Brain (organoid and tissue), 16 donors: ENCODE measurements at places on chromosomes 13 and 19.

GRCh38 chr13:72290962-72291681 is 424.1 kb upstream of the DACH1 start:
- no peak for DNase-seq

DNA sequence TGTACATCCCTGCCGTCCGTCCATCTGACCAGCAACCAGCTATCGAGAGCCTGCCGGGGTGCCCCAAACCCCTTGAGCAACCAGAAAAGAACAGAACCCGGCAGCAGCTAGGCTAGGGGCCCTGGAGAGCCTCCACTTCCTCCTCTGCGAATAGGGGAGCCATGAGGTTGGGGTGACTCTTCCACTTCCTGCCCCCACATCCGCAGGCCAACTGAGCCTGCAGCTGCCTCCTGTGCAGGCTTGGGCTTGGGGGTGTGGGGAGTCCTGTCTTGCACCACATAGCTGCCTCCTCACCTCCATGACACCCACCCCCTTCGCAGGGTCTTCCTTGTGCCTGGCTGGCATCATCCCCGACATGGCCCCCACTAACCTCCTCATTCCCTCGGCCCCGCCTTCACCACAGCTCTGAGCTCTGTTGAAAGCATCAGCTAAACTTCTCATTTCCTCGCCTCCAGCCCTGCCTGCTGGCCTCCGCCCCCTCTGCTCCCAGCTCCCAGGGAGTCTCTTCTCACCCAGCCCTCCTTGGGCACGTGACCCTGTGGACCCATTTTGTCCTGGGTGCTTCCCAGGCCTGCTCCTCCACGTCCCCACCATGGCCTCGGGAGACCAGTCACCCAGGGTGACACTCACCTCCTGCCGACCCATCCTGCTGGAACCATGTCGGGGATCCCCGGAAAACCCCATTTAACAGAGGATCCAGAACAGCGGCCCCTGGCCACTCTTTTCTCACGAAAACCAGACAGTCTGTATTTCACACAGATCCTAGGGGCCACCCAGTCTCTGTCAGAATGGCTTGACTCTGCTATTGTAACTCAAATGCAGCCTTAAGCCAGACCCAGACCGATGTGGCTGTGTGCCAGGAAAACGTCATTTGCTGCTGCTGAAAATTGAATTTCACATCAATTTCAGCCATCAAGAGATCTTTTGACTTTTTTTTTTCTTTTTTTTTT is 50.4 kb downstream of the MYO9B start:
- DNase-seq = peak; percentile 72

GRCh38 chr13:43139211-43139610 is 115.8 kb downstream of the DNAJC15 start:
- DNase-seq = no peak

- no peak for DNase-seq
Observed at GRCh38 chr19:35777961-35778360, 2.6 kb downstream of the ARHGAP33 start.

DNA sequence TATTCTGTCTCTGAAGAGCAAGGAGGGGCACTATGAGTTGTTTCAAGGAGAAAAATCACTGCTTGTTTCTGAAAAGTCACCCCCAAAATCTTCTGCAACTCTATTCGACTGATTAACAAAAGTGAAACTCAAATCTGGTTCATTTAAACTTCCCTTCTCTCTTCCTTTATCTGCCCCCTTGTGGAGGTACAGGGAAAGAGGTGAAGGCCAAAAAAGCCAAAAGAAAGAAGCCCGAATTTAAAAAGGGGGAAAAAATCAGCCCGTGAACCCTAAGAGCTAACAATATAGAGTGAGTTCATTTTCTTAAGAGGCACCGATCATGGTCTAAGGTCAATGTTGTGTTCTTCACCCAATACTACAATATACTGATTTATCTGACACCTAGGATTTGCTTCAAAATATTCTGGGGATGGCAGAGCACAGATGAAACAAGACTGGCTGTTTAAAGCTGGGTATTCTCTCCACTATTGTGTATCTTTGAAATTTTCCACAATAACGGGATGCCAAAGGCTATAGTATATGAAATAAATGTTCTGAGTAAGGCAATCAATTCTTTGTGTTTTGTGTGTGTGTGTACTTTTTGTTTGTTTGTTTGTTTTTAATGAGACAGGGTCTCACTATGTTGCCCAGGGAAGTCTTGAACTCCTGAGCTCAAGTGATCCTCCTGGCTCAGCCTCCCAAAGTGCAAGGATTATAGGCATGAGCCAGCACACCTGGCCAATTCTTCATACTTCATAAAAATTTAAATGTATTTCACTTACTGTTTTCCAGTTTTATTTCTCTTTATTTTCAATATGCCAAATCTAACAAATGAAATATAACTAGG is 55.0 kb upstream of the EEF1AKMT1 start:
- DNase-seq = peak; percentile 67

GRCh38 chr19:41734585-41734984 is 20.7 kb upstream of the CEACAM6 start:
- DNase-seq = no peak

GRCh38 chr13:40420160-40420740 is 246.2 kb downstream of the FOXO1 start:
- no peak for DNase-seq

GRCh38 chr19:42246922-42247639 is 4.7 kb upstream of the GSK3A start:
- no peak for DNase-seq

- no peak for DNase-seq
Observed at GRCh38 chr13:109668433-109669233, 117.8 kb downstream of the IRS2 start.

GRCh38 chr19:19105365-19106055 is 32.8 kb downstream of the TMEM161A start:
- DNase-seq = peak; percentile 77

DNA sequence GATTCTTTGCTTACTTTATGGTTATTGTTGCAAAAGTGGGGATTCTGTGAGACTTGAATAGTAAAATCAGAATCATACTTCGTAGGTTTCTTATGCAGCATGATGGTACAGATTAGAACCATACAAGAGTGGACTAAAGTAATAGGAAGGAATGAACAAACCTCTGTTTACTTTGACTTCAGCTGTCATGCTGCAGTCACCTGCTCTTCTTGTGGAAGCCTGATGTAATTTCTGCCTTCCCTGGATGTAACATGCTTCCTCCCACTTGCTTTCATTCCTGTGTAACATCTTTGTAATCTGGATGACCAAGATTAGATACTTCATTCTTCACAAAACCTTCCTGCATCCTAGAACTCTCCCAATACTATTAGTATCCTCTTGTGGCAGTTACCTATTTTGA is 235.0 kb downstream of the PCCA start:
- no peak for DNase-seq

DNA sequence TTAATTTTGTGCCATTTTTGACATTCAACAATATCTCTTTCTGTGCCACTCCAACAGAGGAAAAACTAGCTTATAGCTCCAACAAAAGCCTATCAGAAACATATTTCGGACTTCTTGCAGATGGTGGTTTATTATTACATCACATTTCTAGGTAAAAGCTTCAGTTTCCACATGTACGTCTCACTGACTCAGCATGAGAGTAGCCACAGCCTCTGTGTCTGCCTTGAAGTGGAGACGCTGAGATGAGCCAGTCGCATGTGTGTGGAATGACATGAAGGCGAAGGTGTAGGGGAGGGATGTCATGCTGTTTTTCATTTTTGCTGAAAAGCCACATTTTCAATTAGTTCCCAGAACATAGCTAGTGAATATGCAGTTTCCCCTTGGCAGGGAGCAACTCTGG is 598.6 kb downstream of the EFNB2 start:
- peak; percentile 71 for DNase-seq

GRCh38 chr13:40024967-40025714 is 369.7 kb downstream of the COG6 start:
- no peak for DNase-seq

GRCh38 chr19:5122121-5122400 is 153.1 kb downstream of the KDM4B start:
- no peak for DNase-seq

GRCh38 chr13:79450110-79450509 is 30.8 kb upstream of the NDFIP2 start:
- DNase-seq = no peak

DNA sequence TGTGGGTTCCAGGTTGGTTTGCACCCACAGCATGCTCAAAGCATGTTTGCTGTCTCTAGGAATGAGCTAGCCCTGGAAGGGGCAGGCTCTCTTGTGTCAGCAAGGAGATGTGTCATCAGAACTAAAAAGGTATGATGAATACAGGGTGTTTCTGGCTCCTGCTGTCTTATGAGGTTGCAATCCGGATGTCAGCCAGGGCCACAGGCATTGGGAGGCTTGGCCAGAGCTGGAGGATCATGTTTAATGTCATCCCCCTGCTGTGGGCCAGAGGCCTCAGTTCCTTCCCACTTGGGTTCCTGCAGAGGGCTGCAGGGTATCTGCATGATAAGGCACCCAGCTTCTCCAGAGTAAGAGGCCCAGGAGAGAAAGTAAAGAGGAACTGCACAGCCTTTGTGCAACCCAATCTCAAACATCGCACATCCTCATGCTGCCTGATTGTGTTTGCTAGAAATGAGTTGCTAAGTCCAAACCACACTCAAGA is 193.6 kb downstream of the COL4A1 start:
- no peak for DNase-seq

GRCh38 chr13:46004491-46004890 is 48.1 kb downstream of the ZC3H13 start:
- no peak for DNase-seq

DNA sequence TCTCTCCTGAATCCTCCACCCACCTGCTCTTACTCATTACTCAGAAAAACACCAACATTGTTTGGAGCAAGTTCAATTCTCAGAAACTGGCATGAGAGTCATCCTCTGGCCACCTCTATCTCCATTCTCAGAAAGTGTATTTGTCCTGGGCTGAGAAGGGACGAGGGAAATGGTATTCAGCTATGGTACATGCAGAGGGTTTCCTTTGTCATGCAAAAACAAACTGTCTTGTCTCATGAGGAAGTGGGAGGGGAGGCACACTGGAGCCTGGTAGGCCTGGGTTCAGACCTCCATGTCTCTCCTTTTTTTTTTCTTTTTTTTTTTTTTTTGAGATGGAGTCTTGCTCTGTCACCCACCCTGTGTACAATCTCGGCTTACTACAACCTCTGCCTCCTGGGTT is 31.9 kb upstream of the LILRA2 start:
- DNase-seq = no peak

GRCh38 chr13:44146138-44146537 is 227.5 kb upstream of the SERP2 start:
- DNase-seq = no peak

- no peak for DNase-seq
Observed at GRCh38 chr19:53642381-53643099, 10.7 kb downstream of the DPRX start.

DNA sequence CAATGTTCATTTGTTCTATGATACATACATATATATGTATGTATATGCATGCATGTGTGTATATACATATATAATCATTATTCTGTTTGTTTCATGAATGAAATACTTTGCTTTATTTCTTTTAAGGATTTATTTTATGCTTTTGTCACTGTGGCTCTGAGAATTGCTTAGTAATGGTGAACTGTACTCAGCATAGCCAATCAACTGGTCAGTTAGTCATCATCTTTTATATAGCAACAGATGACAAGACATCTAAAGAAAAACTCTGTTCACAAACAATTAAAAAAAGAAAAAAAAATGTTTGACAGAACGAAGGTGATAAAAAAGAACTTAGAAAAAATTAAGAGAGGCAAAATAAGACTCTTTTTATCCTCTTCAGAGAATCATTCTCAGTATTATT is 1440.3 kb downstream of the PCDH9 start:
- DNase-seq = no peak

- DNase-seq = no peak
Observed at GRCh38 chr19:3162418-3163229, 15.9 kb upstream of the S1PR4 start.

GRCh38 chr13:42752731-42753130 is 28.7 kb upstream of the FAM216B start:
- no peak for DNase-seq

- no peak for DNase-seq
Observed at GRCh38 chr13:44423824-44424223, 50.2 kb downstream of the SERP2 start.

DNA sequence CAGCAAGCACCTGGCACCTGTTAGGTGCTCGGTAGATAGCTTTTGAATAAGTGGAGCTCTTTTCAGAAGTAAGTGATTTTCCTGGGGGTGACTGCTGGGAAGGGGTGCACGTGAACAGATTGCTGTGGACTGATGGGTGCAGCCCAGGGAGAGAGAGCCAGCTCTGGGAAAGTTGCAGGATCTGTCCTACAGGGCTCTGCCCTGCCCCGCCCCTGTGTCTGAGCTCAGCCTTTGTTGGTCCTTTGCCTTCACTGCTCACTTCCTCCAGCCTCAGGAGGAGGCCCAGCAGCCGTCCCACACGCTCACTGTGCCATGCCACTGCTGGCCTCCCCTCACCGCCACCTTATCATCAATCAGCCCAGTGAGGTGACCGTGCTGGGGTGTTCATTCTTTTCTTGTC is 33.7 kb upstream of the TEX29 start:
- DNase-seq = no peak

GRCh38 chr13:103224804-103225203 is 158.6 kb upstream of the SLC10A2 start:
- no peak for DNase-seq

GRCh38 chr13:95784900-95785290 is 108.0 kb downstream of the DNAJC3 start:
- DNase-seq = no peak

DNA sequence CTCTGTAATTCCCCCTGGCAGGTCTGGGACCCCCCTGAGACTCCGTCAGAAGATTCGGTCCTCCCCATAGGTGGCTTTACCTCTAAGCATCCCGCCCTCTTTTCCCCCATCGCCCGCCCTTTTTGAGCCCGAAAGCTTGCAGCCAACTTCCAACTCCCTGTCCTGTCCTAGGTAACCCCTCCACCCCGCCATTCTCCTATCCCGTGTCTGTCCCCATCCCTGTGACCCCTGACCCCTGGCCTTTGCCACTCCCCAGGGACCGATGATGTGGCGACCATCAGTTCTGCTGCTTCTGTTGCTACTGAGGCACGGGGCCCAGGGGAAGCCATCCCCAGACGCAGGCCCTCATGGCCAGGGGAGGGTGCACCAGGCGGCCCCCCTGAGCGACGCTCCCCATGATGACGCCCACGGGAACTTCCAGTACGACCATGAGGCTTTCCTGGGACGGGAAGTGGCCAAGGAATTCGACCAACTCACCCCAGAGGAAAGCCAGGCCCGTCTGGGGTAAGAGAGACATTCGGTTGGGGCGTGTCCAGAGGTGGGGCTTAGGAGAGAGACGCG is 488 bp downstream of the RCN3 start:
- no peak for DNase-seq

DNA sequence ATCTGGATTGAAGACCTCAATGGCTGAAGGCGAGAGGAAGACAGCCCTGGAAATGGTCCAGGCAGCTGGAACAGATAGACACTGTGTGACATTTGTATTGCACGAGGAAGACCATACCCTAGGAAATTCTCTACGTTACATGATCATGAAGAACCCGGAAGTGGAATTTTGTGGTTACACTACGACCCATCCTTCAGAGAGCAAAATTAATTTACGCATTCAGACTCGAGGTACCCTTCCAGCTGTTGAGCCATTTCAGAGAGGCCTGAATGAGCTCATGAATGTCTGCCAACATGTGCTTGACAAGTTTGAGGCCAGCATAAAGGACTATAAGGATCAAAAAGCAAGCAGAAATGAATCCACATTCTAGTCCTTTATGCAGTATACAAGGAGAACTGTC is 1.2 kb downstream of the POLR1D start:
- no peak for DNase-seq
